ENCODE measurements at places on chromosomes 5 and 9.
A peak's percentile ranks its signal among the peaks of the same experiment; 100 is the strongest.

- DNase-seq = no peak
Measured at GRCh38 chr5:31251032-31251431, 57.5 kb downstream of the CDH6 start.

- DNase-seq = no peak
Measured at GRCh38 chr5:3660630-3661029, 65.0 kb downstream of the IRX1 start.

DNA sequence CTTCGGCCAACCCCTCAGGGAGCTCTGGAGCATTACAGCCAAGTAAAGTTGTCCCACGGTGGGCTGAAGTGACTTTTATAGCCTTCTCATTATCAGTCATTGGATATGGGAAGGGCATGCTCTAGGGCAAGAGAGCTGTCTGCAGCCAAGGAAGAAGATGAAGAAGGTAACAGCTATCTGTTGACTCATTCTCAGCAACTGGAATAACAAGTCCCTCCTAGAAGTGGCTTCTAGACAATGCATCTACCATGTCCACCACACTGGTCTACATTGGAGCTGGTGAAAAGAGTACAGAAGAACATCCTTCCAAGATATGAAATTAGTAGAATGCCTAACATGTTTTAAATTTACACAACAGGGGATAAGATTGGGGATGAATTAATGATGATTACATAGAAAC is 524.2 kb downstream of the ACTL7B start:
- no peak for DNase-seq

DNA sequence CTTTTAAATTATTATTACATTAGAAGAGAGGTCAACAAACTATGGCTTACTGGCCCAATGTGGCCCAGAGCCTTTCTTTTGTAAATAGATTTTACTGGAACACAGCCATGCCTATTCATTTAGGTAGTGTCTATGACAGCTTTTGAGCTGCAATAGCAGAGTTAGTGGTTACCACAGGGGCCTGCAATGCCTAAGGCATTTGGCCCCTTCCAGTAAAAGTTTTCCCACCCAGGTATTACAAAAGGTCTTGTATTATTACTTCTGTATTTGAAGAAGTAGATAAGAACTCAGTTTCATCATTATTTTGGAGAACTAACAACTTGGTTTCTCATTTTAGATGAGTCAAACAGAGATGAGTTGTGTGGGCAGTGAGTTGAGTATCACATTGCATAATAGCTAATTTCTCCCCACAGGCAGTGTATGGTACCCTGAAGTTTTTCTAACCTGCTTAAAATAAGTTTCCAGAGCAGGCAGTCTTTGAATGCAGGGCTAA is 9.5 kb downstream of the MTRR start:
- DNase-seq = no peak

DNA sequence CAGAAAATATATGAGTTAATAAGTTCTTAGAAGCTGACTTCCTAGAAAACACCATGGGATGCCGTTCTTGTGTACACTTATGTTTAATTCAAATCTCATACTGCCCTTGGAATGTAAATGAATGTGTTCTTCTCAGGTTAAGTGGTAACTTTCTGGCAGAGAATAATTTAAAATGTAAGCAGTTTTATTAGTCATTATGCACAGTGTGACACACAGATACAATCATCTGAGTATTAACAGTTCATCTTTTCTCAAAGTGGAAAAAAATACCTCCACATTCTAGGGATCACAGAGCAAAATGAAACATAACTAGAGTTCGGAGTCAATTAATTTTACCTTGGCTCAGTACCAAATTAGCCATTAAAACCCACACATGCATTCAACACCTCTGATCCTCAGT is 508.1 kb downstream of the CDH9 start:
- DNase-seq = no peak

- no peak for DNase-seq
Measured at GRCh38 chr5:39680213-39680612, 255.4 kb upstream of the DAB2 start.

GRCh38 chr9:37624073-37624472 is 26.7 kb upstream of the FRMPD1 start:
- DNase-seq = no peak

GRCh38 chr9:110030632-110031031 is 177.3 kb downstream of the C9orf152 start:
- no peak for DNase-seq

DNA sequence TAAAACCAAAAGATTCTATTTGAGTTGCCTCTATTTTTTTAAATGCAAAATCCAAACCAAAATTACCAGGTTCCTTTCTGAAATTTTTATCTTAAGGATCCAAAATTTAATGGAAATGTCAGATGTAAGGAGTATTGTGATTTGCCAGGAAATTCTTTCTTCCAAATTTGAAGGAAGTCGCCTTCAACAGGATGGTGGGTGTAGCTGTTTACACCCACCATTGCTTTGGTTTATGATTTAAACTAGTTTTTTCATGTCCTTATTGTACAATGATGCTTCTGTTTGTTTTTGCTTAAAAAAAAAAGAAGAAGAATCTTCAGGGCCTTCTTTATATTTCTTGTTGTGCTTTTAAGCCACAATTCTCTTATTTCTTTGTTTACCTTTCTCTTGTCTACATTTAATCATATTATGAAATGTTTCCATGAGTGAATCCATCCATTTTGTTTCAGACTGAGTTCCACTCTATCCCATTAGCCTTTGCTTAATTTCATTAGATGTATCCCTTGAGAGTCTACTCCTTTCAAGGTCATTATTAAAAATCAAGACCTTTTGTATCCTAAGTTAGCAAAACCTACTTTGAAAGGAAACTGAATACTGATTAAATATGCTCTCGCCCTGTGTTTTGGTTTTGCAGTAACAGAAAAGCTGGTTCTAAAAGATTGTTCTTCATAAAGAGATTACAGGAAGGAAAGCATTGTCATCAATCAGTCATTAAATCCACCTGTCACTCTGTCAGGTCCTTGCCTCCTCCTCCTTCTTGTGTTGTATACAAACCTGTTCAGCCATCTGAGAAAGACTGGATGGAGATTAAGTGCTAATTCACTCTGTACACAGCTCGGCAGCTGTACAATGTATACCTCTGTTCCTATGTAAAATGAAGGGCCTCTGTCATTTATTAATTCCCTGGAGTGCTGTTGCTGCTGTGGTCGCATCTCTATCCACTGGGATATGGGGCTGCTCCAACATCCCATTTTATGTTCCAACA is 45.5 kb upstream of the SLC2A8 start:
- DNase-seq = no peak

- no peak for DNase-seq
Measured at GRCh38 chr5:5481633-5482032, 59.2 kb downstream of the ICE1 start.

DNA sequence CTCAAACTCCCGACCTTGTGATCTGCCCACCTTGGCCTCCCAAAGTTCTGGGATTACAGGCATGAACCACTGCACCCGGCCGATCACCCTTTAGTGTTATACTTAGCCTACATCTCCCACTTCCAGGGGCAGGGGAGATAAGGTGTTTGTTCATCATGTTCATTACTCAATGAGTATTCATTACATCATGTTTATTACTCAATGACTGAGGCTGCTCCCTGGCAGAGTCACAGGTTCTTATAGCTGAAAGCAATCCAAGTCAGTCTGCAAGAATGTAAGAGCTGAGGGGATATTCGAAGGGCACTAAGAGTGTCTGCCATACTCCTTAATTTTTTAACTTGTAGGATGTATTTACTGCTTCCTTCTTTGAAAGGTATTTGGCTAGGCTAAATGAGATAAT is 214.2 kb downstream of the SPATA31D1 start:
- no peak for DNase-seq

DNA sequence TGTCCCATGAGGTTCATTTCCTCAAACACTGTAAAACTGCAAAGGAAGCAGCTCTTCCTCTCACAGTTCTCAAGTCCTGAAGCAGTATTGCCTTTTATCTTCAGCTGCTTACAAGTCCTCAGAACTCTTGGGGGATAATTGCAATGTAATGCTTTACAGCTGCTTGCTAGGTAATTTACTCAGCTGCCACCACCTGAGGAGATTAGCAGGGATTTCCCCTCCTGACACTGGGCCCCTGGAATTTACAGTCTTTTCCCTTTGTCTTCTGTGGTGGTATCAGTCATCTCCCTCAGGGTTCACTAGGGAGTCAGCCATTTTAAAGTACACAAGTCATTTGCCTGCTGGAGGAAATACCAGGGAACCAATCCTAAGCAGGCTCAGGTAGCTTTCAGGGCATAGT is 754.3 kb upstream of the GRAMD2B start:
- no peak for DNase-seq

- DNase-seq = no peak
Measured at GRCh38 chr9:114034661-114035062, 43.4 kb downstream of the AMBP start.

GRCh38 chr9:2085716-2086115 is 70.6 kb downstream of the SMARCA2 start:
- DNase-seq = no peak

- DNase-seq = no peak
Measured at GRCh38 chr5:172455511-172456061, 1.3 kb upstream of the SH3PXD2B start.

GRCh38 chr5:35246900-35247647 is 16.8 kb upstream of the PRLR start:
- DNase-seq = no peak

DNA sequence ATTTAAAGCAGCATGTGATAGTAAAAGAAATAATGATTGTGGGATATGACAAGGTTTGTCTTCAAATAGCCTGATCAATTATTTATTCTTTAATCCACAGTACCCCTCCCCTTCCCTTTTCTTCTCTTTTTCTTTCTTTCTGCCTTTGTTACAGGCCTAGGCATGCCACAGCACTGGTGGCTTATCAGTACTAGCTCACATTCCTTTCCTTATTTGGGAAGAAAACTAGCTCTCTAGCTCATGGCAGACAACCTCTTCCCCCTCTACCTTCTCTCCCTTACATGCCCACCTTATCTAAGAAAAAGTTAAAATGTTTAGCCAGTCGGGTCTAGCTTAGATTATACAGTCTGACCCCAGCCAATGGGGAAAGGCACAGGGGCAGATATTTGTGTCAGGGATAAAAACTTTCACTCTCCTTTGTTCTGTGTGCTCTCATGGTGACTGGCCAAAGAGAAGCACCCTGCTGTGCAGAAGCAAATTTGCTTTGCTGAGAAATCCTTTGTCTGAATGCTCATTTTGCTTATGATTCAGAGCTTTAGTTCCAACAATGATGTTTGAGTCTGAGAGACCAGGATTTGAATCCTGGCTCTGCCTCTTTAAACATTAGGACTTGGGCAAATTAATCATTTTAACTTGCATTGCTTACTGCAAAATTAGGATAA is 75.8 kb upstream of the CDH12 start:
- no peak for DNase-seq

GRCh38 chr5:170542691-170543293 is 39.0 kb downstream of the KCNIP1 start:
- no peak for DNase-seq

GRCh38 chr5:11973469-11973868 is 69.2 kb upstream of the CTNND2 start:
- DNase-seq = no peak

- no peak for DNase-seq
Measured at GRCh38 chr5:39284552-39284951, 65.2 kb upstream of the FYB1 start.

- DNase-seq = no peak
Measured at GRCh38 chr5:15808577-15808976, 308.6 kb downstream of the FBXL7 start.

DNA sequence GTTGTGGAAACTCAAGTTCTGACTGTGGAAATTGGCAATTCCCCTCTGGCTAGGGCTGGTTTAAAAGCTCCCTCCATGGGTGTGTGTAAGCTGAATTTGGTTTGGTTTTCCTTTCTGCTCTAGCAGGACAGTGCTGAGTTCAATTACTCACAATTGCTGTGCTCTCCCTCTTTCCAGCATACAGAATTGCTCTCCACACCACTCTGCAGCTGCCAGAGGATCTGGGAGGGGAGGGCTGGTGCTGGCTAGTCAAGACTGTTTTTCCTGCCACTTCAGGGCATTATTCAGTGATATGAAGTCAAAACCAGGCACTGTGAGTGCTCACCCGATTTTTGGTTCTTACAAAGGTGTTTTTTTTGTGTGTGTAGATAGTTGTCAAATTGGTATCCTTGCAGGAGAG is 336.9 kb upstream of the SLC24A2 start:
- no peak for DNase-seq

- DNase-seq = no peak
Measured at GRCh38 chr9:69172895-69173294, 1.2 kb upstream of the TJP2 start.

GRCh38 chr5:133354323-133355185 is 257.8 kb downstream of the FSTL4 start:
- no peak for DNase-seq

DNA sequence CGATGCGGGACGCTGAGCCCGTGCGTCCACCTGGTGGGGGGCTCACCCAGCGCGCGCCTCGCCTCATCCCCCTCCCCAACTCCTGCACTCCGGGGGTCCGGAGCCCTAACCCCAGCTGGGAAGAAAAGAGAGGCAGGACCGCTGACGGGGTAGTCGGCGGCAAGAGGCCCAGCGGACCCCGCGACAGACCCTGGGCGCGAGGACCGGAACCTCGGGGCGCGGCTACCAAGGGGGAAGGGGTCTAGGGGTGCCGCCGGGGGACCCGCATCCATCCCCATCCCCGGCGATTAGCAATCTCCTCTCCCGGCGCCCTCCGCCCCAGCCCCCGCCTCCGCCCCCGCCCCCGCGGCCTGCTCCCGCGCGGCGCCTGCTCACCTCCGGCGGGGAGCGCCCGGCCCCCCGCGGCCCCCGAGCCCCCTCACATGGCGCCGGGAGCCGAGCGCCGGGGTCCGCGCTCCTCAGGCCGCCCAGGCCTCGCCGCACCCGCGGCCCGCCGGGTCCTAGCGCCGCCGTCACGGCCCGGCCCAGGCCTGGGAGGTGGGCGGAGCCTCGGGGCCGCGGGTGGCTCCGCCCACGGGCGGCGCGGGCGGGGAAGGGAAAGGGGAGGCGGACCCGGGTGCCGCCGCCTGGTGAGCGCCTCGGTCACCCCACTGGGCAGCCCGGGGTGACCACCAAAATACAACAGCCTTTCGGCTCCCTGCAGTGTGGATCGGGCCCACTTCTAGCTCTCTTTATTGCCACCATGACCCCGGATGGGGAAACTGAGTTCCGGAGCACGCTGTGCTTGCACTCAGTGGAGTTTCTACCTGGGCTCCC is at the start of gene ST6GALNAC6:
Gene ST6GALNAC6 (minus strand): TSS at position 476 of the 816 bp plus-strand sequence. CDS start 1,622 bp downstream, outside the sequence.
- DNase-seq = peak; percentile 68

All from stimulated activated CD4-positive, alpha-beta T cell treated with anti-CD3 and anti-CD28 coated beads, Interleukin-4, amount 100 ng/mL, for 24 hours (primary cell).